ENCODE measurements at places on chromosomes 11 and 22.

DNA sequence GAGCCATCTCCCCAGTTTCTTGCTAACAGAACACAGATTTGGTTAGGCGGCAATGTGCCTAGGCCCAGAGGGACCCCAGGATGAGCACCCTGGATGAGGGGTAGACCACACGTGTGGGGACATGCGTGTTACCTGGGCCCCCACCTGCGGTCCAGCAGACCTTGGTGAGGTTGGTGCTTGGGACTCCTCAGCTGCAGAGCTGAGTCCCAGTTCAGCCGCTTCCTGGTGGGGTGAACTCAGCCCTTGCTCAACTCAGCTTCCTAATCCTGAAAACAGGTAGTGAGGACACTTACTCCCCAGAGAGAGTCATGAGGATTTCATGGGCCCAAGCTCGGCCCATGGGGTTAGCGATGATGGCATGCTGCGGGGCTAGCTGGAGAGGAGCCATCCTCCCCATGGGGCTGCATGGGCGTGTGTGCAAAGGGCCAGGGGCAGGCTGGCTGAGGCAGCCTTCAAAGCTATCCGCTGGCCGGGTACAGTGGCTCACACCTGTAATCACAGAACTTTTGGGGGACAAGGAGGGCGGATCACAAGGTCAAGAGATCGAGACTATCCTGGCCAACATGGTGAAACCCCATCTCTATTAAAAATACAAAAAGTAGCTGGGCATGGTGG lies 46.9 kb upstream of the SHISAL1 start:
- no peak for DNase-seq

DNA sequence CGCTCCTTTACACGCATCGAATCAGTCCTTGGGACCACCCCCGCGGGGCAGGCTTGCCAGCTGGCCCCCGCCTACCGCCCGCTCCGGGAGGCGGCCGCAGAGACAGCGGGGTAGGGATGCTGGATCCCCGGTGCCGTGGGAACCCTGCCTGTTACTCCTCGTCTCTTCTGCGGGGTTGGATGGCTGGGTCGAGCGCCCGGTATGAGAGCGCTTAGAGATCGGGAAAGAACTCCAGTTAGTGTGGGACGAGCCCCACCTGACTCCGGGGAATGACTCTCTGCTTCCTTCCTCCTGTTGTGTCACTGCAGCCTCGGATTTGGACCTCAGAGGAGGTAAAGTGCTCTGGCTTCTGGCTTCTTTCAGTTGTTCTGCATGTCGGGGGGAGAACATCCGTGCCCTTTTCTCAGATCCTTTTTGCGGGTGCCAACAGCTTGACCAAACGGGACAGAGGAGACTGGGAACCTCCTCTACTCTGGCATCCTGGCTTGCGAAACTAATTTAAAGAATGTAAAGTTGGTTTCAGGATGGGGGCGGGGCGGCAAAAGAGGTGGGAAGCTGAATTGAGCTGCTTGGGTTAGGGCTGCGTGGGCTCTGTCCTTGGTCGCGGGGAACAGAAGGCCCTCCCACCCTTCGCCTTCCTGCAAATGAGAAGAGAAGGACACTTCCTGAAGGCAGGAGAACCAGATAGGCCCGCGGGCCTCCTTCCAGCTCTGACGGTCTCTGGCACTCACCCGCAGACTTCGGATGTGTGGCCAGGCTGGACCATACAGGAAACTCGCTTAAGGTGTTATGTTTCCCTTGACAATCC lies 938 bp downstream of the LAYN start:
- DNase-seq = no peak

GRCh38 chr22:41560095-41560471 lies 727 bp upstream of the CSDC2 start:
- no peak for DNase-seq

DNA sequence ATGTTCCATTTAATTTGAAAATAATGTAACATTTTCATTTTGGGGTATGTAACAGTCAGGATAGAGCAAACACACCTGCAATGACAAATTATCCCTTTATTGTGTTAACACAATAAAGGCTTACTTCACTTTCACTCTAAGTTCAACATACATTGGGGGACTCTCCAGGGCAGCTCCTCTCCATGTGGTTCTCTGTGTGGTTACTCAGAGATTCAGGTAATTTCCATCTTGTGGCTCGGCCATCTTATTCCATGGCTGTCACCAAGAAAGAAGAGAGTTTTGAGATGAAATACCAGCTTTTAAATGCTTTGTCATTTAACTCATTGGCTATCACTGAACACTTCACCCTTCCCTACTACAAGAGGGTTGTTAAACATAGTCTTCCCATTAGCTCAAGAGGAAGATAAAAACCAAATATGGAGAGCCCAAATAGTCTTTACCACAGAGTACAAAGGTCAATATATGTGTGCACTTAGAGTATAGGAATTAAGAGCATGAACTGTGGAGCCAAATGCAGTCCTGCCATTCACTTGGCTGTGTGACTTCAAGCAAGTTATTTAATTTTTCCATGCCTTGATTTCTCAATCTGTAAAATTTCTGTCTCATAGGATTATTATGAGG lies 10.6 kb upstream of the TPH1 start:
- no peak for DNase-seq

GRCh38 chr22:29260031-29260560 lies 7.7 kb downstream of the RHBDD3 start:
- no peak for DNase-seq

DNA sequence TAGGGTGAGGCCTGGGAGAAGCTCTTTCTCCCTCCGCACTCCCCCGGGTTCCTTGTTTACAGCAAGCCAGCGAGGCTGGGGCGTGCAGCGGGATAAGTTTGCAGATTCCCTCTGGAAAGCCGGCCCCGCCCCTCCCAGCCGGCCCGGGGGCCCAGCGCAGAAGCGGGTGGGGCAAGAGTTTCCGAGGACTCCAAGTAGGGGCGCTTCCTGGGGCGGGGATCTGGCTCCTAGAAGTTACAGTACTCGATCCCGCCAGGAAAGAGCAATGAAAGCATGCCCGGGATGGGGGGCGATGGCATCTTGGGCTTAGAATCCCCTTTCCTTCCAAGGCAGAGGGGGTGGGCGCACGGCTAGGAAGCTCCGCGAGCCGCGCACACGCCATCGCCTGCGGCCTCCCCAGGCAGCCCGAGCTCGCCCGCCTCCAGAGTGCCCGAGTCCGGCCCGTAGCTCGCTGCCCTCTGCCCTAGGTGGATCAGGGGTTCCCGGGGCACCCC lies 385 bp downstream of the TST start:
- DNase-seq = no peak

DNA sequence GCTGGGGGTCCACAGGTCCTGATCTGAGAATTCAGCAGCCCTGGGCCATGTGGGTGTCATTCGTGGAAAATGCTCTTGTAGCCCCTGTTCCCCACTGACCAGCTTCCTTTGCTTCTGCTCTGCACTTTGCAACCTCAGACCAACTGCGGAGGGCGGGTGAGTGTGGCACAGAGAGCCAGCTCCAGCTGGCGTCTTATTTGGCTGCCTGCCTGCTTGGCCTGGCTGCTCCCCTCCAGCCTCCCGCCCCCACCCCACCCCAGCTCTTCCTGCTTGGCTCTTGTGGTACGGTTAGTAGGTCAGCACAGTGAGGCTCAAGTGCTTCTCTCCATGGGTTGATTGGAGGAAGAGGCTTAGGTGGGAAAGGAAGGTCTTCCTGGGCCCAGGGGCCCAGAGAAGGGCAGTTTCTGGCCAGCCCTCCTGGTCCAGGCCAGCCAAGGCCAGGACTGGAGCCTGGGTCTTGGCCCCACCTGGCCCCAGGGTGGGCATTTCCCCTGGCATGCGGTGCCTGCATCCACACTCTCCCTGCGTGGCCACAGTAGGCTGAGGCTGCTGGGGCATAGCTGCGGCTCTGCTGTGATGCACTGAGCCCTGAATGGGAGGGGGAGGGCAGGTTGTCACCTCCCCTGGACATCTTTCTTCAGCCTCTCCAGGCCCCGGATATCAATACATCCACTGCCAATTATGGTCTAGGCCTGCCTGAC lies 26.5 kb downstream of the MYO7A start:
- DNase-seq = no peak

DNA sequence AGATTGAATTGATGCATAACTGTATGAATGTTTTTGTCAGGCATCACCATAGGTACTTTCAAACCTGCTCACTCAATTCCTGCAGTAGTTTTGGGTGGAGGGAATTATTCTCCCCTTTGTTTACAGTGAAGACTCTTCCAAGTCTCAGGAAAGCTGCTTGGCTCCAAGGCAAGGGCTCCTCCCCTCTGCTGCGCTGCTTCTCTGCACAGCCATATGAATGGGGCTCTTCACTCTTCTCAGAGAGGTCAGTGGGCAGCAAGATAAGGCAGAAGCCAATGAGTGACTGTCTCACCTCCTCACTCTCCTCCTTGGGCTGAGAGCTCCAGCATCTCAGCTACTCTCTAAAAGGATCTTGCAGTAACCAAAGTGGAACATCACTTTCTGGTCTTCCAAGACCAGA lies 165.7 kb upstream of the TTC12 start:
- DNase-seq = no peak

- DNase-seq = no peak
These were observed 392.2 kb upstream of the CCDC179 start for GRCh38 chr11:23252426-23252825.

GRCh38 chr22:50112151-50113118 lies 22.6 kb downstream of the MOV10L1 start:
- DNase-seq = no peak

- no peak for DNase-seq
These were observed 69.1 kb upstream of the MYOD1 start for GRCh38 chr11:17650127-17650911.

DNA sequence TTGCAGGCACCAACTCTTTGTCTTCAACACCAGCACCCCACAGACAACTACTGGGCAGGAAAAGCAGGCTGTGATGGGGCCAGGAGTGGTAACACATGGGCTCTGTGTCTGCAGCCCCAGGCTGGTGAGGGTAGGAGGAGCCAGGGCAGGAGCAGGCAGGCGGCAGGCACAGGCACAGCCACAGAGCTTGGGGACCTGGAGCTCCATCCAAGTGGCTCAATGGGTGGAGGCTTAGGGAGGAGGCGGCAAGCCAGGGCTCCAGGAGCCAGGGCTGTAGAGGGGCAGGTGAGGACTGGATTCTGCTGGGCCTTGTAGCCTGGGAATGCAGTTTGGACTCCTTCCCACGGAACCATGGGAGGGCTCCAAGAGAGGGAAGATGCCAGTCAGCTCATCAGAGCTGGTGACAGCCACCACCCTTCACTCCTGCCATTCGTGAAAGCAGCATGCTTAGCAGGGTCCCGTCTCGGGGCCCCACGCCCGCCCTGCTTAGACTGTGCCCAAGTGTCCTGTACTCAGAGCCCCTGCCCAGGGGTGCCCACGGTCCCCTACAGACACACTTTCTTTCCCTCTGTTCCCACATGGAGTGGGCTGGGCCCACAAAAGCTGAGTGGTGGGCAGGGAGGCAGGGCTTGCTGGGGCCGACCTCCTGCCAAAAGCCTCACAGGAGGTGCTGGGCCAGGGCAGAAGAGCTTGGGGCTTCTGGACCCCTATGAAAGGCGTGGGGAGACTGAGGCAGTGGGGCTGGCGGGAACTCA lies 12.4 kb downstream of the TTC38 start:
- no peak for DNase-seq

DNA sequence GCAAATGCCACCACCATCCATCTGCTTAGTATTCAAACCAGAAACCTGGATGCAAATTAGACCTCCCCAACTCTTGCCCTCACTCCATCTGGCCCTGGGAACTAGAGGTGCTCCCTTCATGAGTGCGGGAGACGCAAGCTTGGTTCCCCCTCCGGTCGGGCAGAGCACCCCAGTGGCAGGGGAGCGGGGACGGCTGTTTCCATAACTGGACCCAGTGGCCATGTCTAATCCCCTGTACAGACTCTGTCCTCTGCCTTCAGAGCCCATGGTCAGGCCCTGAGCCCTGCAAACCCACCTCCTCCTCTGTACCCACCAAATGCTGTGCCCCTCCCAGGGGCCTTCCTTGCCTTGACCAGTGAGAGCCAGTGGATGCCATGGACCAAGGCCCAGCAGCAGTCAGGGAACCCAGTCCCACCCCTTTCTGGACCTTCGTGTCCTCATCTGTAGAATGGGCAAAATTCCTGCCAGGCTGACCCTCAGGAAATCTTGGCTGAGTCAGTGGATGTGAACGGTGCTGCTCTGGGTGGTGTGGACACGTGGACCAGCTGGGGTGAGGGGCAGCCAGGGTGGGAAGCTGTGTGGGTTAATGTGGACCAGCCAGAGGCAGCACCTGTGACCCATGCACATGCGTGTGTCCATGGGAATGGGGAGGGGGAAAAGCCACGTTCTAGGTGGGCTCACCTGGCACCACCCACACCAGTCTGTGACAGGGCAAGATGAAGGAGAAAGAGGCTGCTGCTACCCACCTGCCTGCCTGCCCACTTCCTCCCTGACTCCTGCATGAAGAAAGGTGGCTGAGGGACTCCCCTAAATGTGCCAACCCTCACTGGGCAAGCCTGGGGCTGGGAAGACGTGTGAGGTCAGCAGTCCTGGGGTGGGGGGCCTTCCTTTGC lies 72.8 kb downstream of the LRRC32 start:
- DNase-seq = no peak

GRCh38 chr22:36728505-36728904 lies 25.0 kb upstream of the CACNG2 start:
- DNase-seq = no peak

- DNase-seq = no peak
These were observed 74.6 kb downstream of the ARHGEF12 start for GRCh38 chr11:120410622-120411380.

DNA sequence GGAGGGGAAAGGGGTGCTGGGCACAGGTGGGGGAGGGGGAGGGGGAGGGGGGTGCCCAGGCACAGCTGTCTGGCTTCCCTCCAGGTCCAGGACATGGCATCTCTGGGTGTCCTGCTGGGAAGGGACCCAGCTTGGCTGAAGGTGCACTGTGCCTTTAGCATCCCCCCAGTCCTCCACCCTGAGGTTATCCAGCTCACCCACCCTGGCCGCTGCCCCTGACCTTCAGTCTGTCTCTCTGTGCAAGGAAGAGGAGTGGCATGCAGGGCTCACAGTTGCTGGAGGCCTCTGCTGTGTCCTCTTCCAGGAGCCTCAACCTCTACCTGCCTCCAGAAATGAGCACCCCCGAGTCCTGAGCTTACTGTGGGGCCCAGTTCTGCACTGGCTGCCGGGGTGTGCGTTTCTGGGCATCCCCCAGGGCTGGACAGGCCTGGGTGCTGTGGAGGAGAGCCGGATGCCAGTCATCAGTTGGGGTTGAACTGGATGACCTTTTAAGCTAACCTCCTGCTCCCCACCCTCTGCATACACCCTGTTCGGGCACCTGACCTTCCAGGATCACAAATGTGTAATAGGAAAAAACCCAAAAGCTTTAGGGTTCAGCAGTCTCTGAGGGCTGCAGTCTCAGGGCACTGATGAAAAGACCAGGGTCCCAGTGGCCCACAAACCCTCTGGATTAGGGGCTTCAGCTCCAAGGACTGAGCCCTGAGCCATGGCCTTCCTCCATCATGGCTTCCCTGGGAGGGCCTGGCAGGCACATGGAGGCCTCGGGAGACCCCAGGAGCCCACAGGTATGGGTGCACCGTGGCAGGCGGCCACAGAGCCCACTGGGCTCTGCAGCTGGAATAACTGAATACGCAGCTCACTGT lies 9.6 kb upstream of the CTSD start:
- no peak for DNase-seq

- DNase-seq = no peak
These were observed 17.6 kb downstream of the STARD10 start for GRCh38 chr11:72776117-72776843.
